AG09319 (cell line): ENCODE measurements at places on chromosomes 1 and 21.

DNA sequence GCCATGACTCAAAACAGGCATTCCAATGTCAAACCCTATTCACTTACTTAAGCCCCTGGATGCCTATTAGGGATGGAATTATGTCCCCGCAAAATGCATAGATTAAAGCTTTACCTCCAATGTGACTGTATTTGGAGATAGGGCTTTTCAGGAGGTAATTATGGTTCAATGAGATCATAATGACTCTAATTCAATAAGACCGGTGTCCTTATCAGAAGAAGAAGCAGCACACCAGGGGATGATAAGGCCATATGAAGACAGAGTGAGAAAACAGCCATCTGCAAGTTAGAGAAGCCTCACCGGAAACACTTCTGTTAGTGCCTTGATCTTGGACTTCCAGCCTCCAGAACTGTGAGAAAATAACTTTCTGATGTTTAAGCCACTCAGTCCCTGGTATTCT, 1131.8 kb upstream of the TMPRSS15 start:
- no peak for DNase-seq

DNA sequence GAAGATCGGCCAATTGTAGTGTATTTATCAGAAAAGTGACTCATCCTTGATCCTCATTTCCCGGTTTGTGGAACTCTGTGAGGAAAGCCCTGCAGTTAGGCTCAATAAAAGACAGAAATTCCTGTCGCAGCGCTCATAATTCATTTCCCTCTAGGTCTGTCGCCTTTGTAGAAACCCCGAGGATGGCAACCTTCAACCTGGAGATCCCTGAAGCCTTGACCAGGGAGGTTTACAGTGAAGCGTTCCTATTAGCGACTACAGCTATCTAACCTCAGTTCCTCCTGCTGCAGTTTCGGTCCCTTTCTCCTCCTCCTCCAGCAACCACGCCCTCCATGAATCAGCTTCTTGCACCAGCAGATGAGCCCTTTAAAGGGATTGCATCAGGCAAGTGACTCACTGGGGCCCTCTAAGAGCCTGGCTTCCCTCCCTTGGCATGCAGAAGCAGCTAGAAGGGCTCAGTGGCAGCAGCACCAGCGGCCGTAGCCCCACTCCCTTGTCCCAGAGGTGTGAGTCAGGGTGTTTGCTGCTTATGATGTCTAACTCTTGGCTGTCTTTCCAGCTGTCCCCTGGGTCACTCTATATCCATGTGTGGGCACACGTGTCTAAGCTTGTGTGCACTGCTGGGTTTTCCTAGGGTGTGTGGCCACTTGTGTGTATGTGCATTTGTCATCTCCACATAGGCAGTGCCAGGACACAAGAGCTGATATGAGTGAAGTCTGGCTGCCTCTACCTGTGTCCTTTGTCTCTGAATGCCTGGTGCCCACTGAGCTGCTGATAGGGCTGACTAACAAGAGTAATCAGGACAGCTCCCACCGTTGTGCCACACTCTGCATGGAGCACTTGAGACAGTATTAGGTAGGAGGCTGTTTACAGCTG, 779 bp upstream of the STK40 start:
- DNase-seq, result peak; percentile 99

GRCh38 chr1:234875953-234876855, 252.4 kb downstream of the TOMM20 start:
- DNase-seq, result peak; percentile 57

DNA sequence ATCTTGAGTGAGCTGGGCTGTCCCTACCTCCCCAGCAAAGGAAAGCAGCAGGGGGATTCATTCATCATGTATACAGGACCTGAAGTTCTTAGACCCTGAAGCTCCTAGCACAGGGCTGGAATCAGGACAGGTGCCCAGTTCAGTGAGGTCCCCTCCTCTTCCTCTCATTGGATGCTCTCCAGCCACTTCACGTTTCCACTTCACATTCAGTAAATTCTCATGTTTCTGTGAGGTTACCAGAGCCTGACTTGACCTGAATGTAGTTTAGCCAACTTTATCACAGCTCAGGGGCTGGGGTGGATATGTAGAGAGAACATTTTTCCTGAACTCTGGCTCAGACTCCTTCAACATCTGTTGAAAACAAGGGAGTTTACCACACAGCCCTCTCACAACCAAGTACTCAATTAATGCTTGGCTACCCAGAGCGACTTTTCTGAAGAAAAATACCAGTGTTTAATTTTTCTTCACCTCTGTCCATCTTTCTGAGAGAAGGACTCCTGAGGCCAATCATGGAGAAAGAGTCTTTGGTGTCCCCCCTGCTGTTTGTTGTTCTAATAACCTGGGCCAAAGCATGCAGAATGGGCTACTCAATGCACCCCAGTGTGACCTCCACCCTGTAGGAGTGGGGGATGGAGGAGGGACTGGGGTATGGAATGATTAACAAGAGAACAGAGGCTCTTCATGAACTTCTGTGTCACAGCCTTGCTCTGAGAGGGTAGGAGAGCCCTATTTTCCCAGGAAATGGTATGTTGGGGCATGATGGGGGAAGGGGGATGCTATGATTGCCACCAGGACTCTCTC, 108.3 kb upstream of the FGGY start:
- no peak for DNase-seq

DNA sequence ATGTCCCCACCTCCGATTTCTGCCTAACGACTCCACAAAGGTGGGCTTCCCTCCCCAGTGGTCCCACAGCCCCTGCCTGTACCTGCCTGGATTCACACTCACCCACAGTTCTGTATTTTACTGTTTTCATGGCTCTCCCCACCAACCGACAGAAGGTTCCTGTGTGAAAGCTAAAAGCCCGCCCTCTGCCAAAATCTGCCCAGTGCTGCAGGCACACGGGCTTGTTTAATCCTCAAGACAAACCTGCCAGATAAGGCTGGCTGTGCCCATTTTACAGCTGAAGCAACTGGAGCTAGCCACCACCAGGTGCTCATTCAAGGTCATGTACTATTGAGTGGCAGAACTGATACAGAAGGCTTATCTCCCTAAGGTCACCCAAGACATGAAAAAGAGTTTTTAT, 114.5 kb downstream of the HIVEP3 start:
- DNase-seq, result no peak

- no peak for DNase-seq
These were observed 14.7 kb upstream of the FUCA1 start for GRCh38 chr1:23882746-23883145.

DNA sequence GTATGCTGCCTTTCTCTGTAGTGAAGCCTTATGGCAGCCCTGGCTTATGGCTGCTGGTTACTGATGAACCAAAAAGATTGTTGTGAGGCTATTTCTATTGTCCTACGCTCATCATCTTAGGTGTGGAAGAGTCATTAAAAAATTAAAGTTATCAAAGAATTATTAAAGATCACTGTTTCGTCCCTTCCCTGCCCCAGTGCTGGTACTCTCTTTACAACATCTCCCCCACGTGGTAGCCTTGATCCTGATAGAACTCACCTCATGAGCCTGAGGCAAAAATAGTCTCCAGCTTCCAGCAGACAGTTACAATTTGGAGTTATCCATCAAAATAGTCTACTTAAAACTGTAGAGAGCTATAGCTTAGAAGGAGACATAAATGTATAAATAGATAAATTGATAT, 201.5 kb downstream of the S1PR1 start:
- no peak for DNase-seq
